ENCODE measurements at places on chromosomes 4 and X. TPM values are rescaled to one million over a fixed set of nuclear protein-coding genes. Genes with fewer than 3 reads are reported as not detected.

The FAM133A gene
- polyA plus RNA-seq, result 0.26 TPM

GRCh38 chr4:2859514-2859913 is 15.9 kb downstream of the ADD1 start:
- no peak for DNase-seq

- no peak for DNase-seq
These were observed 93.0 kb upstream of the PLS3 start for GRCh38 chrX:115467961-115468360.

The MAGEC2 gene
- polyA plus RNA-seq, result not detected

The UGT2A1 gene
- 3.1 TPM for polyA plus RNA-seq

DNA sequence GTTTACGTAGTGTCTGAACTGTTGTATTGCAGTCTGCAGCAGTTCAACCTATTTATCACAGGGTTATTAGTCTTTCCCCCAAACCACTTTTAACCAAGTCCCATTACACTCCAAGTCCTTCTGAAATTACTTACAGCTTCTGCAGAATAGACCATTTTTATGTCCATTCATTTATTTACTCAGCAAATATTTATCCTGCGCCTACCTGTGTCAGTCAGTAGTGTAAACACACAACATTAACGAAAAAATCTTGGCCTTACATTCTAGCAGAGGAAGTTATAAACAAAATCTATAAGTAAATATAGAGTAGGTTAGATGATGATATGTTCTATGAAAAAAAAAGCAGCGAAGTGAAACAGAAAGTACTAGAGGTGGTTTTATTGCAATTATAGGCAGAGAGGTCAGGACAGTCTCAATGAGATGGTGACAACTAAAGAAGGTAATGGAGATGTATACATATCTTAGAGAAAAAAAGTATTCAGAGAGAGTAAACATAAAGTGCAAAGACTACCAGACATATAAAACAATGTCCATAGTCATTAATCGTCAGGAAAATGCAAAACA is 534.7 kb downstream of the KCNIP4 start:
- DNase-seq, result no peak

- no peak for DNase-seq
These were observed 348.7 kb downstream of the MAPK10 start for GRCh38 chr4:86011117-86011516.

DNA sequence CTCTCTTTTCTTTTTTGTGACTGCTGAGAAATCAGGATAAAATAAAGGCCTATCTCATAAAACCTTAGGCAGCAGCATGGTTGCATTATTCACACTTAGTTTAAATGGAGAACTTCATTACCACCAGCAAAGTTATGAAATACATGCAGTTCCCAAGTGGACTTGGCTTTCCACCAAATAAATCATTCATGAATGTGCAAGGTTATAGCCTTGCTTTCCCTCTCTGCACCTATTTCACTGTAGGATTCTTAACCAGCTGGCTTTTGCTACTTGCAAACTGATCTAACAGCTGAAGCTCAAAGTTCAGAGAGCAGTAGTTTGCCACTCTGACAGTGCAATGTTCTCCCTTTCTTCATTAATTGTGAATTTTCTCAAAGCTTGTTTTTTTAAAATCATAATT is 140.1 kb upstream of the SMIM31 start:
- no peak for DNase-seq

GRCh38 chrX:96791559-96791958 is 92.1 kb upstream of the RPA4 start:
- DNase-seq, result no peak

GRCh38 chrX:138191998-138192397 is 519.5 kb downstream of the FGF13 start:
- DNase-seq, result no peak

The NPFFR2 gene
- polyA plus RNA-seq, result 1.5 TPM

GRCh38 chr4:176874721-176875445 is 82.2 kb upstream of the VEGFC start:
- DNase-seq, result no peak

DNA sequence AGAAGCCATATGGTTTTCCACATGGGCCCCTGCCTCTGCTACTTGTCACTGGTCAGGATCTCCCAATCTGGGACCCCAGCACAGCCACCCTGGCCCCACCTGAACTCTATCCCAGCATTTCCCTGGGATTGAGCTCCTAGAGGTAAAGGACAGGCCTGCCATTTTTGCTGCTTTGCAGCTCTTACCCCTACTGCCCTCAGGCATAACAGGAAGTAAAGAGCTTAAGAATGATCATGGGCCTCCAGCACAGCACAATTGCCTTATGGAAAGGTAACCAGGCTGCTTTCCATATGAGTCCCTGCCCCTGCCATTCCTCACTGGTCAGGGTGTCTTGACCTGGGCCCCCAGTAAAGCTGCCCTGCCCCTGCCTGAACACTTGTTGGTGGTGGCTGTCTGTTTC is 254.9 kb upstream of the ZCCHC13 start:
- no peak for DNase-seq

- no peak for DNase-seq
These were observed 305.4 kb upstream of the NDST4 start for GRCh38 chr4:115418635-115419396.

The TBC1D8B gene
- polyA plus RNA-seq, result 6.1 TPM

DNA sequence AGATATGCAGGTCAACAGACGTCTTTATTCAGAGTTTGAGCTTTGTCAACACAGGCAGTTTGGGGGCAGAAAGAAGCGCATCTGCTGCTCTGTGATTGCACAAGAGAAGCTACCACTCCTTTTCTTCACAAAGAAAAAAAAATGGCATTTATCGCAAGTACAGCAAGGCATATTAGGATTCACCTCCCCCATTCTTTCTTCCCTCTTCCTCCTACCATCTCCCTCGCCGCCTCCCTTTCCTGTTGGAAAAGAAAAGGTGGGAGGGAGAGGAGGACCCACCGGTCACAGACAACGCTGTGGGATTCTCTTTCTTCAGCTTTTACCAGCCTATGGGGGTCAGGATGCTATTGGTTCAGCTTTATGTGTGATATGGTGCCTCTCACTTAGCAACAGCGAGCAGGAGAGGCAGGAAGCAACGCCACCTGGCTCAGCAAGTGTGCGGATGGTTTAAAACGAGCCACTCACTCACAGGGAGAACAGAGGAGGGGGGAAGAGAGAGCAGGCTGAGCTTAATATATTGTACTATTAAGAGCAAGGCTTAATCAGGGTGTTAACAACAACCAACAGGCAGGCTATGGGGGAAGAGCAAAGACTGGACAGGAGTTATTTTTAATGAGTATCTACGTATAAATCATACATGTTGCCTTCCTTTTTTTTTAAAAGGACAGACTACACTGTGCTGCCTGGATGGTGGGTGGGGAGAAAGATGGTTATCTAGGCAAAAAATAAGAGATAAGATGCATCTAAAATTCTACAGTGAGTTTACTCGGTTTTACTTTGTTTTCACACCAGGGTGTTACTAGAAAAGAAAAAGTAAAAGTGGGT is 104.7 kb downstream of the MAML3 start:
- DNase-seq, result peak; percentile 72

GRCh38 chr4:55876387-55876786 is 22.9 kb downstream of the EXOC1 start:
- DNase-seq, result no peak

GRCh38 chr4:13543839-13544605 is at the start of gene NKX3-2:
TSS of gene NKX3-2 (minus strand) at chr4:13544508. CDS start at chr4:13544414, 94 bp downstream.
- DNase-seq, result no peak

DNA sequence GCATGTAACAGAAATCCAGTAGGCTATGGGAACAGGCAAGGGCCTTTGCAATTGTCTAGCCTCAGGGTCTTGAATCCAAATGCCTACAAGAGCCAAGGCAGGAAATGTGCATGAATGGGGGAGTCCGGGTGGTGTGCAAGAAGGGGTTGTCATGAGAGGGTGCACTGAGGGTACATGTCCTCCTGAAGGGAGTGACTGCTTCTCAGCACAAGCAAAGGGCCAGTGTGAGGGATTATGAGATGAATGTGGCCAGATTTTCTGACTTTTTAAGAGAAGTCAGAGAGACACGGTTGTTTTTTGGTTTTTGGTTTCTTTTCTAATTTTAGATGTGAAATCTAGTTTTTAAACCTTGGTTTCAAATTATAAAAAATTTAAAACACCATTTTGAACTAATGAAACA is 76.5 kb upstream of the LSM6 start:
- DNase-seq, result no peak

The MAGEA6 gene
- polyA plus RNA-seq, result not detected

DNA sequence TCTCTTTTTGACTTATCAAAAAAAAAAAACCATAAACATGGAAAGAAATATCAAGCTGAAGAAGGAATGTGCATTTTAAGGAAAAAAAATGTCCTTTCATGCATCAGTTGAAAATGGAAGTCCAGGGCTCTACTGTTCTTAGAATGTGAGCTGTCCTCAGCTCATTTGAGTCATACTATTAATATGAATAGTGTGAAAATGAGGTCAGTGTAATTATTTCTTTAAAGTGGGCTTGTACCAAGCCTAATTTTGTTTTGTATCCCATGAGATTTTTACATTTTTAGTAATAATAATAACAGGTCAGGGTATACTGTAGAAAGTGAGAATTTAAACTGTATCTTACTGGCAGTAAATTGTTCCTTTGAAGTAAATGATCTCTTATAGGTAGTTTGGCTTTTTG is 148.5 kb downstream of the NAA11 start:
- no peak for DNase-seq

GRCh38 chrX:16966752-16967448 is 20.4 kb downstream of the REPS2 start:
- no peak for DNase-seq

Data from right renal pelvis (tissue), 4 donors.